H1 (cell line): ENCODE measurements at places on chromosomes 1 and 21.

GRCh38 chr1:145892486-145893087, 6.9 kb upstream of the ANKRD35 start:
- DNase-seq, result no peak

- DNase-seq, result no peak
Observed at GRCh38 chr1:244460197-244460596, 876 bp upstream of the CATSPERE start.

DNA sequence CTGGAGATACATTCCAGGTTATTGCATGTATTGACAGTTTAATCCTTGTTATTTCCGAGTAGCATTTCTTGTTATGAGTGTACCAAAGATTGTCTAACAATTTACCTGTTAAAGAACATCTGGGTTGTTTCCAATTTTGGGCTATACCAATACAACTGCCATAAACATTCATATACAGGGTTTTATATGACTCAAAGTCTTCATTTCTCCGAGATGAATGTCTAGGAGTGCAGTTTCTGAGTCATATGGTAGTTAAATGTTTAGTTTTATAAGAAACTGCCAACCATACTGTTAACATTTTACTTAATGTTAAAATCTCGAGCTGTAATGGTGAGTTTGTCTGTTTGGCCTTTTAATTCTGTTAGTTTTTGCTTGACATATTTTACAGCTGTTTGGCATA, 10.0 kb downstream of the RAB4A start:
- no peak for DNase-seq

DNA sequence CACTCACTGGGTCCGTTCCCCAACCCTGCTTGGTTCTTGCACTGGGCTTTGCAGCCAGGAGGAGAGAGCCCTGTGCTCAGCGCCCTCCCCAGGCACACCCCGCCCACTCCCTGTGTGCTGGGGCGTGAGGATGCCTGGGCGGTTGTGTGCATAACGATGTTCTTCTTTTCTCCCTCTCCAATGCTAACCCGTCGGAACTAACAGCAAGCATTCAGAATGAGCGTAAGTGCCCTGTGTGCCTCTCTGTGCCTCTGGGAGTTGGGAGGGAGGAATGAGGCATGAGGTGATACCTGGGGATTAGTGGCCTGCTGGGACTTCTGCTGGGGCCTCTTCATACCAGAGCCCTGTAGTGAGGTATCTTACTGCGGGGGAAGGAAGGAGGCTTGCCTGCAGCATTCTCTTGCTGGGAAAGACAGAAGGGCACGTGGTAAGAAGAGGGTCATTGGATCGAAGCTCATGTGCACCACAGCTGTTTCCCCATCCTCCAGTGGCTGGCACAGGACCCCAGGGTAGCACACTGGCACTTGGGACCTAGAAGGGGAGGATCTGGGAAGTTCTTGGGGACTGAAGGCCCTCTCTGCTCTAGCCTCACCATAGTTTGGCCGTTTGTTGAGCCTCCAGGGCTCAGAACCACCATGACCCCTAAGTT, 79.8 kb downstream of the NFASC start:
- no peak for DNase-seq

GRCh38 chr1:27126391-27126790, 28.5 kb downstream of the SLC9A1 start:
- DNase-seq, result no peak

GRCh38 chr1:185517808-185518419, 200.9 kb upstream of the IVNS1ABP start:
- no peak for DNase-seq

- DNase-seq, result no peak
Observed at GRCh38 chr1:67393240-67393639, 37.0 kb downstream of the SERBP1 start.

- DNase-seq, result peak; percentile 89
Observed at GRCh38 chr1:15584489-15585363, at the start of gene AGMAT. Gene AGMAT (minus strand): TSS chr1:15585051. CDS start chr1:15584967, 84 bp downstream.

- peak; percentile 86 for DNase-seq
Observed at GRCh38 chr1:29332204-29332603, 95.9 kb downstream of the PTPRU start.

DNA sequence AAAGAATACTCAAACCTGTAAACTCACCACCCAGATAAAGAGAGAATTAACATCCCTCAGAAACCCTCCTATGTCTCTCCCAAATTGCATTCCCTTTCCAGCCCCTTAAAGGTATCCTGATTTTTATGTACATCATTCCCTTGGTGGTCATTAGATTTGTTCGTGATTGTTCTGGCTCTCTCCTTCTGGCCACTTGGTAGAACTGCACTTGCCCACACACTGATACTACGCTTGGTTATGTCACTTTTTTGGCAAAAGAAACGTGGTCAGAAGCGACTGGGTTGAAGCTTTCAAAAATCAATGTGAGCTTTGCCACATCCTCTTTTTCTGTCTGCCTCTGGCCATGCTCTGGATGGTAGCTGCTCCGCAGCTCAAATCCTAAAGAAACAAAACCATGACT, 76.3 kb downstream of the KRTAP19-8 start:
- DNase-seq, result no peak

GRCh38 chr1:43481491-43481890, 27.8 kb upstream of the HYI start:
- no peak for DNase-seq

- no peak for DNase-seq
Observed at GRCh38 chr21:46412521-46413364, 45.9 kb upstream of the DIP2A start.

GRCh38 chr1:31691951-31692350, 11.9 kb downstream of the COL16A1 start:
- DNase-seq, result no peak

GRCh38 chr1:246629030-246629429, 62.8 kb downstream of the CNST start:
- no peak for DNase-seq

DNA sequence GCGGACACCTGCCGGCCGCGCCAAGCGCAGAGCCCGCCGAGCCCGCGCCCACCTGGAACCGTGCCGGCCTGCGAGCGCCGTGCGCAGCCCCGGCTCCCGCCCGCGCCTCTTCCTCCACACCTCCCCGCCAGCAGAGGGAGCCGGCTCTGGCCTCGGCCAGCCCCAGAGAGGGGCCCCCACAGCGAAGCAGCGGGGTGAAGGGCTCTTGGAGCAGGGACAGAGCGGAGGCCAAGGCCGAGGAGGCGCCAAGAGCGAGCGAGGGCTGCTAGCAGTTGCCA, 50.1 kb upstream of the KRTAP19-8 start:
- no peak for DNase-seq

- DNase-seq, result no peak
Observed at GRCh38 chr1:75845576-75845975, 48.9 kb downstream of the MSH4 start.

DNA sequence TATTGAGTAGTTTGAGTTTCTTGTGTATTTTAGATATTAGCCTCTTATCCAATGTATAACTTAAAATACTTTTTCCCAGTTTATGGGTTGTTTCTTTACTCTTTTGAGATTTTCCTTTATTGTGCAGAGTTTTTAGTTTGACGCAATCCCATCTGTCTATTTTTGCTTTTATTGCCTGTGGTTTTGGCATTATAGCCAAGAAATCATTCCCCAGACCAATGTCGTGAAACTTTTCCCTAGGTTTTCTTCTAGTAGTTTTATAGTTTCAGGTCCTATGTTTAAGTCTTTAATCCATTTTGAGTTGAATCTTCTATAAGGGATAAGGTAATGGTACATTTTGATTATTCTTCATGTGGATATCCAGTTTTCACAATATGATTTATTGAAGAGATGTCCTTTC, 87.6 kb downstream of the LEPR start:
- DNase-seq, result no peak

DNA sequence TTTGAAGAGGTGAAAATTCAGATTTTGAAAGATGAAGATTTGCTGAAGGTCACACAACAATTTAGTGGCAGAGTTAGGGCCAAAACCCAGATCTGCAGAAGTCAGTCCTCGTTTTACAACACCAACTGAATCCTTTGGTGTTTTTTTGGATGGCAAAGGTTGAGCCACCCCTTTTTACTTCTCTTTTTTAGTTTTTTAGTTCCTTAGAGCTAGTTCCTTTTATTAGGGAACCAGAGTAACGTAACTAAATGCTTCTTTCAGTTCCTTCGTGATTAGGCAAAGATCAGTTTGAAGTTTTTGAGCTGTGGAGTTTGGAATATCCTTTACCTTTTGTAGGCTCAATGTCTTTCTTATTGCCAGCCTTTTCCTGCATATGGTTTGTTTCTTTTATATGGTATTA, 67.9 kb upstream of the ARID1A start:
- DNase-seq, result no peak

DNA sequence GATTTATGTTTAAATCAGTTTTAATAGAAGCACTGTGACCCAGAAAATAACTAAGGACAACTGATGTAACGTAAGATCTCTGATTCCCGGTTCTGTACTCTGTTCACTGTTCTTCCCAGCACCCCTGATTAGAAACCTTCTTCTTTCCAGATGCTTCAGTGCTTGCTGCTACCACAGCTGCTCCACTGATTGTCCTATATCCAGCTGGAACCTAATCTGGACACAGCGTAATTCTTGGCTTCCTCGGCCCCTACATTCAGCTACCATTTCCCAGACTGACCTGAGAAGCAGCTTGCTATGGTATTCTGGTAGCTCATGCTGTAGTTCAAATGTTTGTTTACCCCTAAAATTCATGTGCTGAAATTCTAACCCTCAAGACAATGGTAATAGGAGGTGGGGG, 302.7 kb downstream of the GRIK1 start:
- no peak for DNase-seq
